ENCODE measurements at places on chromosomes 5 and 9.
A peak's percentile ranks its signal among the peaks of the same experiment; 100 is the strongest.

DNA sequence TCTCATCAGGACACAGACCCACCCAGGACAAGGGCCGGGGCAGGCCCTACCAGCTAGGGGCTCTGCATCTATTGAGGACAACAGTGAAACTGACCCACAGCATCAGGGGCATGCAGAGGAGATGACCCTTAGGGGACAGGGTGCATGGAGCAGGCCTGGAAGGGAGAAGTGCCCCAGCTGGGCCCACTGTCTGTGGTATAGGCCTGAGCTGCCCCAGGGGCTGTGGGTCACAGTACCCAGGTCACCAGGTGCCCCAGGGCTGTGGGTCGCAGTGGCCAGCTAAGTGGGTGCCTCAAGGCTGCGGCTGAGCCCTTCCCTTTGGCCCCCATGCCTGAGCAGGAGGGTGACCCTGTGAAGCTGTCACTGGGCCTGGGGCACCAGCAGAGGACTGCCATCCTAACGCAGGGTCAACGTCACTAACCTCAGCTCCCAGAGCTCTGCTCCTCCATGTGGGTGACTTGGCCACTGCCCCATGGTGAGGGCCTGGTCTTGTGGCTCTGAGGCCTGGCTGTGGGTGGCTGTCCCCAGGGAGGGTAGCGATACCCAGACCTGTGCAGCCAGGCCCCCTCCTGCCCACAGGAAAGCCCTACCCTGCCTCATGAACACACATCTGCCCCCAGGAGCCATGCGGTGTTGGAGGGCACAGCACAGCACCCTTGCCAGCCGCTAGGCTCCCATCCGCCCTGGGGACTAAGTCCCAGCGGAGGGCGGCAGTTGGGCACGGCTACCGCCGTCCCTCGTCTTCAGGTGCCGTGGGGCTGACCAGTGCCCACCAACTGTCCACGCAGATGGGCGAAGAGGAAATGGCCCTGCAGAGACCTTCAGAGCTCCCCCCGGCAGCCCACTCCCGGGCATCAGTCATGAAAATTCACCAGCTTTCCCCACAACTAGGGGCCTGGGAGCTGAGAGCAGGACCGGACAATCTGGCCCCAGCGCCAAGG is 4.9 kb downstream of the EDF1 start:
- no peak for DNase-seq

GRCh38 chr9:130833031-130833990 is 1.7 kb upstream of the ABL1 start:
- DNase-seq, result no peak

- no peak for DNase-seq
Measured at GRCh38 chr9:25415718-25416117, 262.5 kb downstream of the TUSC1 start.

DNA sequence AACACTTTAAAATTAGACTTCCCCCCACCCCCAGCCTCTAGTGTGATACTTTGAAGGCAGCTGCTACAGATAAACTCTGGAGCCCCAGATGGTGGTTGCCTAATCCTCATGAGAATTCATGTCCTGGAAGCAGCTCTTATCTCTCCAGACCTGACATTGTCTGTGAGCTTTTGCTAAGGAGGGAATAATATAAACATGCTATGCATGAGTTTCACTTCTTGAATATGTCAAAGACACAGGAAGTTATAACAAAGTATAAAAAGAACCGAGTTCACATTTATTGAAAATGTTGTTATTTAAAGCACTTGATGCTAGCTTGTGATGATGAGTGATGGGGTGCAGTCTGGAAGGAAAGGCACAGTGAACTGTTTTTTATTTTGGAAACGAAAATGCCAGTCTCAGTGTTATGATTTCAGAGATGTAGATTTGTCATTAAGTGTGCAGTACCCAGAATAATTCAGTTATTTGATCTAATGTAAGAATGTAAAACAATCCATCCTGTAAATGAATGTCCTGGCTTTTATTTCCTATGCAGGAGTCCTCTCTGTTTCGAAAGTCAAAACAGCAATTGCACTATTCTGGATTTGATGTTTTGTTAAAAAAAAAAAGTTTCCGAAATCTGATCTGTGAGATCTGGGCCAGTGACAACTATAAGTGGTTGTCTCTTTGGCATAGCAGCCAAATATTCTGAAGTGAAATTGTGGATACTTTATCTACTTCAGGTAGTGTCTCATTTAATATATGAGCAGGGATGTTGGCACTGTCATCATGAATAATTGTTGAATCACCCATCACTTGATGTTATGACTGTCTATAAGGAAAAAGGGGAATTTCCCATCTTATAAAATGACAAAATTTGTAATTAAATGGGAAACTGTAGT is 77.0 kb downstream of the ZCCHC7 start:
- DNase-seq, result no peak

- DNase-seq, result no peak
Measured at GRCh38 chr5:151680944-151681427, 5.7 kb downstream of the SPARC start.

DNA sequence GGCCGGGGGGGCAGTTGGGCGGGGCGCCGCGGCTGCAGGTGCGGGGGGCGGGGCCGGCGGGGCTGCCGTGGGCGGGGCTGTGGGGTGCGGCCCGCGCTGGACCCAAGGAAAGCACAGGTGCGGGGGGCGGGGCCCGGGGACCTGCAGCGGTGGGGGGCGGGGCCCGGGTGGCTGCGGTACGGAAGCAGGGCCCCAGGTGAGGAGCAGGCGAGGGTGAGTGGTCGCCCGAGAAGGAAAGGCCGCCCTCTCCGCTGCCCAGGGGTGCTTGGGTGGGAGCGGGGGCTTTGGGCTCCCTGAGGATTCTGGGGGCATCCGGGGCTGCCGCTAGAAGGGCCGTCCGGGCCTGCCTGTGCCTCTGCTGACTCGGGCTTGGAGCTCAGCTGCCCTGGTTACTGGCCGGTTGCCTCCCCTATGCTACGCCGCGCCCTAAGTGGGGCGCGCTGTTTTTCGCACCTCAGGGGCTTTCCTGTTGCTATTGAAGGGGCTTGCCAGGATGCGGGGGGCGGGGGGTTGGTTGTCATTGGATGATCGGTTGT is 767 bp downstream of the RALGPS1 start:
- peak; percentile 11 for DNase-seq

GRCh38 chr9:107650321-107650720 is 160.8 kb upstream of the KLF4 start:
- DNase-seq, result no peak

DNA sequence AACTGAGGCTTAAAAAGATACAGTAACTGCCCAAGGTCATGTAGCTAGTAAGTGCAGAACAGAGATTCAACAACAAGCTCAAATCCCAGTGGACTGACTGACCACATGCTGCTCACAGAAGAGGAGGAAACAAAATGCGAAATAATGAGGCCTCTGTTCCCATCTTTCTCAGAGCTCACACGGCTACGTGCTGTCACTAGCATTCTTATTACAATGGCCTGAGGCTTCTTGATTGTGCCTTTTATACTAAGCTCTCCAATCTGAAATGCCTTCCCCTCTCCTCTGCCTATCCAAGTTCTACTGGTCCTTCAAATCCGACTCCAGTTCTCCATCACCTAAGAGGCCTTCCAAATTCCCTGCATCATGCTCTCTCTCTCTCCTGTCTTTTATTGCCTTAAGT is 26.0 kb downstream of the SGTB start:
- no peak for DNase-seq

GRCh38 chr5:10634562-10634961 is 70.7 kb downstream of the ANKRD33B start:
- no peak for DNase-seq

DNA sequence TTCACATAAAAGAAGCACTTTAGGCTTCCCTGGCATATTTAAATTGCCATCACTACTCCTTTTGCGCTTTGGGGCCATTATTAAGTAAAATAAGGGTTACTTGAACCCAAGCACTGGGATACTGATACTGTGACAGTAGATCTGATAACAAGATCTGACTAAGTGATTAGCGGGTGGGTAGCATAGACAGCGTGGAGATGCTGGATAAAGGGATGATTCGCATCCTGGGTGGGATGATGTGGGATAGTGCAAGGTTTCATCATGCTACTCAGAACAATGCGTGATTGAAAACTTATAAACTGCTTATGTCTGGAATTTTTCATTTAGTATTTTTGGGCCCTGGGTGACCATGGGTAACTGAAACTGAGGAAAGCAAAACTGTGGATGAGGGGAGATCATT is 75.1 kb downstream of the PTTG1 start:
- DNase-seq, result no peak

- DNase-seq, result no peak
Measured at GRCh38 chr5:149671544-149671943, 58.6 kb upstream of the PPARGC1B start.

DNA sequence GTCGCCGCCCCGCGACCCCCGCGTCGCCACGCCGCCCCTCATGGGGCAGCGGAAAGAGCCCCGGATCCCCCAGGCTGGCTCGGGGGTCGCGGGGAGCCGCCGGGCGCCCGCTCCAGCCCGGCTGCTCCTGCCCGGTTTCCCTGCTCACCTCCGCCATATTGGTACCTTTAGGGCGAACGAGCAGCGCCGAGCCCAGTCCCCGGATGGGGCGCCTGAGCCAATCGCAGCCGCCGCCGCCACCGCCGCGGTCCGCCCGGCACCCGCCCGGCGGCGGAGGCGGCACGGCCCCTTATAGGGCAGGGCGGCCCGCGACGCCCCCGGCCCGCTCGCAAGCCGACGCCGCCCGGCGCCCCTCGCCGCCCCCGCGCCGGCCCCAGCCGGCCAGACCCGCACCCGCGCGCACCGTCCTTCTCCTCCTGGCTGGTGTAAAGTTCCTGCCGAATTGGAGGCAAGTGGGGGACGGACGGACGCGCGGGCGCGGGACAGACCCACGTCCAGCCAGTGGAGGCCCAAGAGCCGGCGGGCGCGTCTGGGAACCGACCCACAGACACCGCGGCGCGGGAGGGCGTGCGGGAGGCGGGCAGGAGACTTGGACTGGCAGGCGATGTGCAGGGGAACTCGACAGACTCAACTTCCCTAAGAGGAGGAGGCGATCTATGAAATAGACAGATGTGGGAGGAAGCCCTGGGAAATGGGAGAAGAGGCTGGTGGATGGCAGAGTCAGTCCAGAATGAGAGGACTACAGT is at the start of gene MIER3:
TSS of gene MIER3 (minus strand) at position 178 of the 746 bp plus-strand sequence. CDS start at position 157, 21 bp downstream.
- peak; percentile 77 for DNase-seq

DNA sequence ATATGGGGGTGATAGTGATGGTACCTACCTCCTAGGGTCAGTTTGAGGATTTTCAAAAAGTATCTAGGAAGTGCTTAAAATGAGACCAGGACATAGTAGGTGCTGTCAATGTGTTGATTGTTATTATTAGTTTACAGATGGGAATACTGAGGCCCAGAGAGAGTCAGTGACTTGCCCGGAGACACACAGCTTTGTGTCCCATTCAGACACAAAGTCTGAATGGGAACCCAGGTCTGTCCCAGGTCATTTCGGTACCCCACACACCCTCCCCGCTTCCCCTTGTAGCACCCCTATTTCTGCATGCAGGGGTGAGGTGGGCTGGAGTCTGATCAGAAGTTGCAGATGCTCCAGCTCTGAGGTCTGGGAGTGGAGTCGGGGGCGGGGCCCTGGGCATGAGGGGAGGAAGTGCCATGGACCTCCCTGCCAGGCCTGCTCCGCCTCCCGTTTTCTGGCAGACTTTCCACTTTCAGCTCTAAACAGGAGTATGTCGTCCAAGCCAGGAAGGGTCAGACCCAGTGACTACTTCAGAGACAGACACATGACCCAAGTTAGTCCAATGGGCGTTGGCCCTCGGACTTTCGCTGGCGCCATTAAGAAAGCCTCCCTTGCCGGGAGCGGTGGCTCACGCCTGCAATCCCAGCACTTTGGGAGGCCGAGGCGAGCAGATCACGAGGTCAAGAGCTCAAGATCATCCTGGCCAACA is 3.2 kb upstream of the DBN1 start:
- no peak for DNase-seq

GRCh38 chr9:129278391-129279237 is 100.6 kb upstream of the IER5L start:
- DNase-seq, result no peak

GRCh38 chr5:93079046-93079445 is 502.0 kb downstream of the NR2F1-AS1 start:
- no peak for DNase-seq

GRCh38 chr5:174789596-174789995 is 65.2 kb downstream of the MSX2 start:
- no peak for DNase-seq

DNA sequence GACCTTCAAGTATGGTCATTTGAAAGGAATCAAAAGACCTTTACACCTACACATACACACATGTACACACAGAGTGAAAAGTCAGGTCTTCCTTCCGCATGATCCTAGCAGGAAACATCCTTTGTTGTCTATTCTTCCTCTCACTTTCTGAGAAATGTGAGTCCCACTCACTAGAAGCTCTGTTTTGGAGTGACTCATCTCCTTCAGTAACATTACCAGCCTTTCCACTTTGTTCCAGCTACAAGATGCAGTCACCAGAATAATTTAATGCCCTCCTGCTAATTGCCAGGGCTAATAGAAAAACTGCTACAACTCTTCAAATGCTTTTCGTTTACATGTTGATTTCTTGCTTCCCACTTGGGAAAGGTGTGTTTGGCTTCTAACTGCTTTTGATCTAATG is 417.3 kb downstream of the RASEF start:
- DNase-seq, result no peak

DNA sequence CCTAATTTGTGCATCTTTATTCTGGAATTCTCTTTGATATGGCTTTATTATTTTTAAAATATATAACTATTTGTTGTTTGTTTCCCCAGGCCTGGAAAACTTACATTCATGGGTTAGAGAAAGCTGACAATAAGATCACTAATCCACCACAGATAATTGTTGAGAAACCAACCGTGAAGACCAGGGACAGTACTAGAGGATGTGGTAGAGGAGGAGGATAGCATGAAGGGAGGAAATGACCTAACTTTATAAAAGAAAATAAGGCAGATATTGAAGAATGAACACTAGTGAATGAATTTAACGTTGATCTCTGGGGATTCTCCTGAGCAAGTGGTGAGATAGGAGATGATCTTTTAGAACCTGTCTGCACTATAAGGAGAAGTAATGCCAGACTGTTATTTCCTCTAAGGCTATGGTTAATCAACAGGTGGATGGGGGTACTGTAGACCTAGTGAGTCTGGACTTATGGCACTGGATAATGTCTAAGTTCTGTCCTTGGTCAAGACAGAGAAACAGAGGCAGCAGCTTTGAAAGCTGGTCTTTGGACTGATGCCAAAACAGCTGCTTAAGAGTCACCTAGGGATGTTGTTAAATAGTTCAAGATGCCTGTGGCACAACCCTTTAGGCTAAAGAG is 52.4 kb downstream of the NREP start:
- no peak for DNase-seq

GRCh38 chr9:37329576-37329975 is 92.9 kb upstream of the GRHPR start:
- no peak for DNase-seq

- DNase-seq, result no peak
Measured at GRCh38 chr9:129432297-129433154, 188.4 kb downstream of the C9orf50 start.

GRCh38 chr5:125415126-125415525 is 668.7 kb upstream of the ZNF608 start:
- no peak for DNase-seq

Data from activated T-helper 2 cell treated with anti-CD3 and anti-CD28 coated beads, Interferon-gamma antibody, Interleukin-2, Interleukin-4, amounts not matched to agents 10 μg/mL and 5 μg/mL and 100 μg/mL, durations not matched to agents 14 hours and 24 hours and 36 hours (primary cell).